Right ventricle myocardium inferior (tissue), 1 donor: ENCODE measurements at places on chromosomes 2 and 18. TPM values are rescaled to one million over a fixed set of nuclear protein-coding genes. Genes with fewer than 3 reads are reported as not detected.

The TSGA10 gene
- 3.3 TPM for total RNA-seq

The HRH4 gene
- 0.19 TPM for total RNA-seq

The SCN7A gene
- total RNA-seq: 35.4 TPM

The ASTL gene
- not detected for total RNA-seq

The C2orf81 gene
- 1.1 TPM for total RNA-seq

The PID1 gene
- total RNA-seq: 8.4 TPM

The SCN2A gene
- 0.16 TPM for total RNA-seq
